ENCODE measurements at places on chromosomes 3 and 15.

DNA sequence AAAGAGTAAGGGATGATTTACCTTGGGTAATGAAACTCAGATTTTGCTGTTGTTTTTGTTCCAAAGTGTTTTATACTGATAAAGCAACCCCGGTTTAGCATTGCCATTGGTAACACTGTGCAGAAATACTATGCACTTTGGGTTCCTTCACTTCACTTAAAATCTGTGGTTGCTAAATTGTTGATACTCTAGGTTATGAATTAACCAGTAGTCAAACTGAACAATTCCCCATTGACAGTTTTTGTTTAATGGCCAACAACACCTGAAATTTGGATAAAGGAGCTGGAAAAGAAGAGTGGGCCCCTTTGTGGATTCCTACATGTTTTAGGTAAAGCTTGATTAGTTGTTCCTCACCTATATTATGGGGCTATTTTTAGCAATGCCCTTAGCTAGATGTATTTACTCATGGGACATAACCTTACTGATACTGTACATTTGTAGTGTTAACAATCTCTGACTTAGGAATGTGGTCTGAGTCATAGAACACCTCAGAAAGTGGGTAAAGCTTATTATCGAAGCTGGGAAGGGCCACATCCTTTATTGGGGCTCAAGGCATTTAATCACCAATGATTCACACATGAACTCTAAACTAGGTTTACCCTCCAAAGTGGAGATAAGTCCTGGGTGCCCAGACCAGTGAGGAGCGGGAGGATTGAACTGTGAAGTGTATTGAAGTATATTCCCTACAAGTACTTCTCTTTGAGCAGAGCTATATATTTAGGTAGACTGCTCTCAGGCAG is 29.5 kb upstream of the THRB start:
- no peak for DNase-seq

DNA sequence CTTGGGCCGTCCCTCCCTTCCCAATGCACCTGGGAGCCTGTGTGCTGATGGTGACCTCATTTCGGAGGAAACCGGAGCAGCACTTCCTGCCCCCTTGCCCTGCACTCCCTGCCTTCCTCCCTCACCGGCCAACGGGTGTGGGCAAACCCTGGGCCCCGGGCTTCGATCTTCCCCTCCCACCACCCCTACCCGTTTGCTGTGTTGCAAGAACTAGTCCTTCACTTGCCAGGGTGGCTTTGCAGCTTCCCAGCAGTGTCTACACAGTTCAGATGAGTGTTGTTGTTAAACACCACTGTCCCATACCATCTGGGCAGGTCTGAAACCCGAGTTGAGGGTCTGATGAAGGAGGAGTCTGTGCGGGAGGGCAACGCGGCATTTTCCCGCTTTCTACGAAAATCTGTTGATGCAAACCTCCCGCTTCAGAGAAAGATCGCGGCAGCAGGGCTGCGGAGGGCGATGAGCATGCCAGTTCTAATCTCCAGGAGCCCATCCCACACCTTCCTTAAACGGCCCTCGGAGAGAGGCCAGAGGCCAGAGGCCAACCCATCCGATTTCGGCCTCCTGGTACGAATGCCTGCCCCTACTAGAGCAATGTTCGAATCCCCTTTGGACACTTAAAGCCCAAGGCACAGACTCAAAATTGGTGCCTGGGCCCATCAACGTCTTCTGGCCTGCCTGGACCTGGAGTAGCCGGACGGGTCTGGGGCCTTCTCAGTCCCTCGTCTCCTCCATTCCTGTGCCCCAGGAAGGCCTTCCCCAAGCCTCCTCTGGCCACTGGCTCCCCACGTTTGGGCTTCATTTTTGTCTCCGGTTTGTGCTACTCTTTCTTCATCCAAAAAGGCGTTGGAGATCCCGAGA is 35.7 kb upstream of the POLG start:
- DNase-seq = no peak

DNA sequence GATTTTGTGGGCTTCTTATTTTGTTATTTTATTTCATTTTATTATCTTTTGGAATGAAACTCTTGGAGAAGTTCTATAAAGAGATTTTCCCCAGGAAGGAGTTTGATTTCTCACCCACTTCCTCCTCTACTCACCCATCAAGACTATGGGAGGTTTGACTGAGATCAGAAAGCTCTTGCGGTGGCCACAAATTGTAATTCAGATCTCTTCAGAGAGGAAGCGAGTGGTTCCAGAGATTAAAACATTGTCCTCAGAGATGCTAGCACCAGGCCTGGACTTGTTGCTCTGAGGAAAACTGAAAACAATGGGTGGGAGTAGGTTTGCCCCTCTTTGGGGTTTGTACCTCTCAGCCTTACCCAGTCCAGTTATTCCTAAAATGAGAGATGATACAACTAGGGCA is 8.1 kb upstream of the MUC13 start:
- DNase-seq = no peak

- DNase-seq = no peak
Observed at GRCh38 chr3:131025539-131025938, 1.1 kb downstream of the ASTE1 start.

DNA sequence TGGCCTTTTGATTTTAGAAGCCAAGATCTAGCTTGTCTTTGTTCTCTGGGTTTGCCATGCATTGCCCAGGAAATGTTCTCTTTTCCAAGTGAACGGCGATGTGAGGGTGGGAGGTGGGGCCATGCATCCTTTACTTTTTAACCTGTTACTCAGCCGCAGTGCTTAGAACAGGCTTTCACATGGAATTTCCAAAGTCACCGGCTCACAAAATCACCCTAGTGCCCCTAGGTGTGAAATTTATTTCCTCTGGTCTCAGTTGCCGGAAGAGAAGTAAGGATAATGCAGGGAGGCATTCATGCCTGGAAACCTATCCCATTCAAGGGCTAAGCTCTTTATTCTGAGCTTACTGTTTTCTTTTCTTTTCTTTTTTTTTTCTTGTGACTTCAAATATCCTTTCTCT is 93.2 kb downstream of the CACNA2D3 start:
- no peak for DNase-seq

- DNase-seq = no peak
Observed at GRCh38 chr3:169666376-169667165, 3.1 kb upstream of the MECOM start.

- DNase-seq = no peak
Observed at GRCh38 chr3:68973639-68974038, 39.8 kb downstream of the EOGT start.

- DNase-seq = no peak
Observed at GRCh38 chr15:65087873-65088642, 11.5 kb downstream of the KBTBD13 start.

DNA sequence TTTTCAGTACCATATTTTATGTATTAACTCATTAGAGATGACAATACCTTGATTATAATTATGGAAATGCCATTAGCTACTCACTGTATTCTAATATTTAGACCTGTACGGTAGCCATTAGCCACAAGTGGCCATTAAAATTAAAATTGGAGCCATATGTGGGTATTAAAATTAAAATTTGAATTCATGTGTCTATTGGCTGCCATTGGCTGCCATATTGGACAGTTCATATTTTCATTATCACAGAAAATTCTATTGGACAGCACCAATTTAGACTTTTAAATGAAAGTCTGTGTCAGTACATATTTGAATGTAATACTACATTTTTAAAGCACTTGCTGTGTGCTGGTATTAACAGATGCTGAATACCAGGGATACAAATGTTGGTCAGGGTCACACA is 3.0 kb downstream of the ATP11B start:
- DNase-seq = no peak

DNA sequence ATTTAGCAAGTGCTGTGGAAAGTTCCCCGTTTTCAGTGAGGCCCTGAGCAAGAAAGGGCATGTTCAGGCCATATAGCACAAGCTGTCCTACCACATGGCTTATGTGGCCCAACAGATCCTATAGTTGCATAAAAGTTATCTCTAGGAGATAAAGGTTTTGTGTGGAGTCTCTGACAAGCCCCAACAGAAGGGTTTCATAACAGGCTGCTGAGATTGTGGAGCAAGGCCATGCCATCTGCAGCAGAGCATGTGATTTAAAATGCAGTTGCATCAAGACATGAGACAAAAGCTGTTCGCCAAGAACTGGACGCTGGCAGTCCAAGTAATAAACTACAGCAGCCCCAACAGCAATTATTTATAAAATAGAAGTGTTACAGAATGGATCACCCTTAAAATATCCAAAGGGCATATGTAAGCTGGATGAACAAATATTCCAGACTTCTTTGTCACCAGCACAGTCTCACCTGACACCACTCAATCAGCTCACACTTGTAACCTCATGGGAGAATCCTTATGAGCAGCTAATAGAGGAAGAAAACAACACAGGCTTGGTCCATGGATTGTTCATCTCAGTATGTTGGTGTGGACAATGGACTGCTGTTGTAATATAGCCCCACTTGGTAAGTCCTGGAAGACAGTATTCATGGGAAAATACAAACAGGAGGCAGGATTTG is 14.4 kb upstream of the CLDN1 start:
- no peak for DNase-seq

DNA sequence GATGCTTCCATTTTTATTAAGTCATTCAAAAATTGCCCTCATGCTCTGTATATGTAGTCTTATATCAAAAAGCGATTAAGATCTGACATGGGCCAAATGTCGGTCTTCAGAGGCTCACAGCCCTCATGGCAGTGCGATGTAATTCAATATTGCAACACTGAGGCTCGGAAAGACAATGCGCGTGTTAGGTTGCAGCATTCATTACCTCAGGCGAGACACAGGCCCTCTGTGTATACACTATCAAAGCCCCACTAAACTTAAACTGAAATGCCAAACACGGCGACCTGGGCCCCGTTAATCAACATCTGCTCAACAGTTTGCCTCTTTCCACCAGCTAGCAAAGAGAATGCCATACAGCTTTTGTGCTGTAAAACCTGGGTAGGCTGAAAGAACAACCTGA is 413.4 kb downstream of the ERC2 start:
- no peak for DNase-seq

GRCh38 chr15:101127506-101128076 is 124.3 kb downstream of the CHSY1 start:
- DNase-seq = no peak

Measured in activated CD8-positive, alpha-beta memory T cell treated with anti-CD3 and anti-CD28 coated beads for 1 hour (primary cell).